Stimulated activated CD4-positive, alpha-beta T cell treated with anti-CD3 and anti-CD28 coated beads, Interleukin-1b, Interleukin-23, amount 100 ng/mL, for 1 hour (primary cell): ENCODE measurements at places on chromosomes 5 and 9.

GRCh38 chr9:116175614-116176013 is 22.0 kb downstream of the PAPPA start:
- DNase-seq = no peak

GRCh38 chr9:114264806-114265550 is 57.9 kb upstream of the ORM1 start:
- DNase-seq = no peak

GRCh38 chr9:88746029-88746742 is 211.2 kb downstream of the NXNL2 start:
- DNase-seq = no peak

DNA sequence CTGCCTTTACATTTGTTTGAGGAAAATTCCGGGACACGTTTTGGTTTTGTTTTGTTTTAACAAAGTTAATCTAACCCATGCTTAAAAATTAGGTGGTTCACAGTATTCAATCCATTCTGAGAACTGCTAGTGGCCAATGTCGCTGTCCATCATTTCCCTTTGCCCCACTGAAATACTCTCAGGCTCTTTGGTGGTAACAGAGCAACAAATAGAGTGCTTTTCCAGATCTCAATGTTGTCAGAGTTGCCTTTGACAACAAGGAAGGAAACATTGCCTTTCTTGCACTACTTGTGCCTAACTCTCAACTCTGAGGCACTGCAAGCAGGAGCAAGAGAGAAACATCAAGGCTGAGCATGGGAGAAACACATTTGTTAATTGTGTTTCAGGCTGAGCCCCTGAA is 154.0 kb downstream of the MCTP1 start:
- no peak for DNase-seq

- no peak for DNase-seq
These were observed 50.8 kb downstream of the WDR36 start for GRCh38 chr5:111142932-111143331.
